Activated CD4-positive, alpha-beta memory T cell treated with anti-CD3 and anti-CD28 coated beads for 36 hours (primary cell): ENCODE measurements at places on chromosomes 7 and 10.

DNA sequence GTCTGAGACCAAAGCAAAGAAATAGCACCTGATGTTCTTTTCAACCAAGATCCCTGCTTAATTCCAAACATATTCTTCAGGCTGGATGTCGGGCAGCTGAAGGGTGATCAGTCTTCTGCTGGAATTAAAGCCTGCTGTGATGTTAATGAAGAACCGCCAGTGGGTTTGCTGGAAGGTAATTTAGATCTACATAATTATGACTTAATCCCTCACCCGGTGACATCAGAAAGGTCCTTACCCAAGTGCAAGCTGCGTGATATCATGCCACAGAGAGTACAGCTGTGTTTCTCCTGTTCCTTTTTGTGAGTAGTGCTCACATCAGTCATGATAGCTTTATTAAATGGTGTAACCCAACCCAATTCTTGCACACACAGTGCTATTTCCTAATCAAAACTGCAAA lies 29.1 kb upstream of the LRGUK start:
- no peak for DNase-seq
- peaks cover 1% of the 10 kb centered on the region for H3K36me3 ChIP-seq
- H3K4me1 ChIP-seq: no peaks in the 10 kb centered on the region
- H3K27ac ChIP-seq: no peak overlapping the region
- H3K4me3 ChIP-seq: no peak overlapping the region
- no peaks in the 10 kb centered on the region for H3K27me3 ChIP-seq

GRCh38 chr10:103884681-103885139 lies 29.3 kb upstream of the SH3PXD2A start:
- H3K27me3 ChIP-seq: no peaks in the 10 kb centered on the region
- no peak overlapping the region for H3K4me3 ChIP-seq
- peak; percentile 20 for DNase-seq
- no peak overlapping the region for H3K27ac ChIP-seq
- H3K4me1 ChIP-seq: peaks cover 24% of the 10 kb centered on the region

DNA sequence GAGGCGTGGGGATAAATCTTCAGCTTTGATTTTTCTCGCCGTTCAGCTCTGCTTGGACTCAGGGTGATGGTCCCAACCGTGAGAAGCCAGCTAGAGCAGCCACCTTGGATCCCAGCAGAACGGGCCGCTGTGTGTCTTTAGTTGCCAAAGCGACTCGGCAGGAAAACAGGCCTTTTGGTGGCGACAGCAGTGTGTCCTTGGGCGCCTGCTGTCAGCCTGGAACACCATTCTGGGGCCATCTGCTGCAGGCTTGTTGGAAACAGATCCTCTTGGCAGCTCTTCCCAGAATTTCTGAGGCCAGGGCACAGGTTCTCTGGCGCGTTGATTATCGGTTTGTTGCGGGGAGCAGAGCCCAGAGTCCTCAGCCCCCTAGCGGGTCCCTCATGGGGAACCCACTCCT lies 97.6 kb downstream of the CUX1 start:
- H3K4me1 ChIP-seq: peaks cover 4% of the 10 kb centered on the region
- peaks cover 14% of the 10 kb centered on the region for H3K36me3 ChIP-seq
- no peak overlapping the region for H3K4me3 ChIP-seq
- no peak overlapping the region for H3K27ac ChIP-seq

- H3K4me3 ChIP-seq: no peak overlapping the region
- no peaks in the 10 kb centered on the region for H3K27me3 ChIP-seq
- H3K36me3 ChIP-seq: no peaks in the 10 kb centered on the region
- H3K4me1 ChIP-seq: peaks cover 23% of the 10 kb centered on the region
- no peak for DNase-seq
Measured at GRCh38 chr7:106075937-106076336, 36.2 kb downstream of the SYPL1 start.

GRCh38 chr7:36175886-36176285 lies 22.8 kb downstream of the EEPD1 start:
- H3K36me3 ChIP-seq: no peaks in the 10 kb centered on the region
- no peaks in the 10 kb centered on the region for H3K27me3 ChIP-seq
- no peak overlapping the region for H3K4me3 ChIP-seq
- peaks cover 9% of the 10 kb centered on the region for H3K4me1 ChIP-seq
- H3K27ac ChIP-seq: no peak overlapping the region

DNA sequence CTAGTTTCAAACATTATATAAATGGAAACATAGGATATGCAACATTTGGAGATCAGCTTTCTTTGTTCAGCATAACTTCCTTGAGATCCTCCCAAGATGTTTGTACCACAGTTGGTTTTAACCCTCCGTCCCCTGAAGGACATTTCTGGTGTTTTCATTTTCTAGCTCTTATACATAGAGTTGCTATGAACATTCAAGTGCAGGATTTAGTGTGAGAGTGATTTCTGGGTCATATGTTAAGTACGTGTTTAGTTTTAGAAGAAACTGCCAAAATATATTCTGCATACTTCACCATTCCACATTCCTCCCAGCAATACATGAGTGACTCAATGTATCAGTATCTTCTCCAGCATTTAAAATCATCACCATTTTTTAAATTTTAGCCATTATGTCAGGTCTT lies 588.7 kb upstream of the PFKP start:
- H3K27ac ChIP-seq: no peak overlapping the region
- no peaks in the 10 kb centered on the region for H3K4me1 ChIP-seq
- no peaks in the 10 kb centered on the region for H3K27me3 ChIP-seq
- H3K4me3 ChIP-seq: no peak overlapping the region
- no peak for DNase-seq

GRCh38 chr7:45401155-45401554 lies 173.0 kb upstream of the ADCY1 start:
- H3K27me3 ChIP-seq: peaks cover 15% of the 10 kb centered on the region
- no peaks in the 10 kb centered on the region for H3K36me3 ChIP-seq

DNA sequence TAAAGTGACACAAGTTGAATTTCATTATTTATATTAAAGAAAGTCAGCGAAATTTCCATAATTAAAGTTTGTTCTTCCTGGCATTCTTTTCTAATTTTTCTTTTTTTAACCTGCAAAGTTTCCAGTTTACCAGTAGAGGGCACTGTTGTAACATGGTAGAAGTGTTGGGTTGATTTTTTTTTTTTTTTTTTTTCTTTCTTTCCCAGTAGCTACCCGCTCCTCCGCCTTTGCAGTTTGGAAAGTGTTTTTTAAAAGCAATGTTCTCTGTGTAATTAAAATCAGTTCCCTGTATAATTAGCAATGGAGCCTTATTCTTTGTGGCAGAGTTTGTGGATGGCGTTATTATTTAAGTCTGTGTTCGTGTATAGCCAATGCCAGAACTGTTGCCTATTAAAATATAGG lies 53.7 kb downstream of the TAF3 start:
- peak overlapping the region; percentile 57 for H3K4me3 ChIP-seq
- H3K27me3 ChIP-seq: no peaks in the 10 kb centered on the region
- H3K36me3 ChIP-seq: no peaks in the 10 kb centered on the region
- peaks cover 20% of the 10 kb centered on the region for H3K4me1 ChIP-seq
- DNase-seq: no peak

DNA sequence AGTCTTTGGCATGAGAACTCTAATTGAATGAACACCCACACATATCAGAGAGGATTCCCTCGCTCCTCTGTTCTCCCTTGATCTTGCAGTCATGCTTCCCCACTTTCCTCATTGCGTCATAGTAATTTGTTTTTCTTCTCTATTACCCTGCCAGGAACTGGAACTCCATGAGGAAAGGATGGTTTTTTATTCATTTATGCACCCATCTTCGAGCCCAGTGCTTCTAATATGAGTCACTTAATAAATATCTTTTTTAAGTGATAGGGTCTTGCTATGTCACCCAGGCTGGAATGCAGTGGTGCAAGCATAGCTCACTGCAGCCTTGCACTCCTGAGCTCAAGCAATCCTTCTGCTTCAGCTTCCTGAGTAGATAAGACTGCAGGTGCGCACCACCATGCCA lies 83.5 kb downstream of the OTUD1 start:
- H3K27me3 ChIP-seq: peaks cover 7% of the 10 kb centered on the region
- H3K36me3 ChIP-seq: no peaks in the 10 kb centered on the region
- no peak for DNase-seq
- no peak overlapping the region for H3K27ac ChIP-seq
